ENCODE measurements at places on chromosomes 6 and 20. TPM values are rescaled to one million over a fixed set of nuclear protein-coding genes. Genes with fewer than 3 reads are reported as not detected.

KHDRBS2 gene
- not detected for total RNA-seq

DNA sequence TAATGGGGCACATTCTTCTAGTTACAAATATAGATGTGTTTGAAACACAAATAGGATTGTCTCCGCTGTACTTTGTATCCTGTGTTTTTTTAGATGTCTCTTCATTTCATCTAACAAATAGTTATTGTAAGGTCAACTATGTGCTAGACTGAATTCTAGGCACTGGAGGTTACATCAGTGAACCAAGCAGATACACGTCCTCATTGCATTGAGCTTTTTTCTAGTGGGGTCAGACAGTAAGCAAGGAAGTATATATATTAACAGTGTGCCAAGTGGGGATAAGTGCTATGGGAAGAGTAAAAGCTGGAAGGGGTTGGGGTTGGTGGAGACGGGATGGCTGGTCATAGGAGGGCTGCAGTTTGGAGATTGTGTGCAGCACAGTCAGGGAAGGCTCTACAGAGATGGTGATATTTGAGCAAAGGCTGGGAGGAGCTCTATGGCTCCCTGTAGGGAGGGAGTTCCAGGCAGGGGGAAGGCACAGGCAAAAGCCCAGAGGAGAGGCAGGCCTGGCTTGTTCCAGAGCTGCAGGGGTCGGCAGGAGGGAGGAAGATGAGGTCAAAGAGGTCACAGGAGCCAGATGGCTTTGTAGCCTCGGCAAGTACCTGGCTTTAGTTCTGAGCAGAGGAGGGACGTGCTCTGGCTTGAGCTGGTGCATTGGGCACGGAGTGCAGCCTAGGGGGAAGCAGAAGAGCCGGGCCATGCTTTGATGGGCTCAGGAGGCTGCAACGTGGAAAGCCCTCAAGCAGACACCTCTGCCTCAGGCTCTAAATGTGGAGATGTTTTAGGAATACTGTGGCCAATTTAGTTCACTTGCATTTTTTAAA lies 152.3 kb downstream of the ZDHHC14 start:
- DNase-seq = no peak

GRCh38 chr6:146874278-146875018 lies 275.7 kb downstream of the ADGB start:
- no peak for DNase-seq

THBD gene
- total RNA-seq = 5.1 TPM

DNA sequence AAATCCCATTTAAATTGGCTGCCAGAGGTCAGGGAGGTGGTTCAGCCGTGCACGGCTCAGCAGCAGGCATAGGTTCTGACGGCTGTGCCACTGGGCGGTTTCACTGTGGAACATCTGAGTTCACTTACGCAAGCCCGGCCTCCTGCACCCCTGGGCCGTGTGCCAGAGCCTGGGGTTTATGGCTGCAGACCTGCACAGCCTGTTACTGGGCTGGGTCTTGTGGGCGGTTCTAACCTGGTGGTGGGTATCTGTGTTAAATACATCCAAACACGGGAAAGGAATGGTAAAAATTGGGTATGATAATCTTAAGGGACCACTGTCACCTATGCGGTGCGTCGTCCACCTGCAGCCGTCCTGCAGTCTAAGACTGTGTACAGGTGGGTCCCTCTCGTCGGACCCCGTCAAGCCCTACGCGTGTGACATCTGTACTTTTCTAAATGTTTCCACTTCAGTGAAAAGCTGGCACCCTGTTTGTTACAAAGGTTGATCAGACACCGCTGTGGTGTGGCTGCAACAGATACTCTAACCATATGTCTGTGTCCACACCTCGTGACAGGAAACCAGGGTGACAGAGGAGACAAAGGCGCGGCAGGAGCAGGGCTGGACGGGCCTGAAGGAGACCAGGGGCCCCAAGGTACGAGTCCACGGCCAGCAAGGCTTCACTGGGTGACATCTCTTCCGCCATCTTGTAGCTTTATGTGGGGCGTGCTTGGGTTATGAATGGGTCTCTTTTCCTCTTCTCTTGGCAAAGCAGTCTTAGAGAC lies 21.5 kb downstream of the COL9A3 start:
- DNase-seq = no peak

DNA sequence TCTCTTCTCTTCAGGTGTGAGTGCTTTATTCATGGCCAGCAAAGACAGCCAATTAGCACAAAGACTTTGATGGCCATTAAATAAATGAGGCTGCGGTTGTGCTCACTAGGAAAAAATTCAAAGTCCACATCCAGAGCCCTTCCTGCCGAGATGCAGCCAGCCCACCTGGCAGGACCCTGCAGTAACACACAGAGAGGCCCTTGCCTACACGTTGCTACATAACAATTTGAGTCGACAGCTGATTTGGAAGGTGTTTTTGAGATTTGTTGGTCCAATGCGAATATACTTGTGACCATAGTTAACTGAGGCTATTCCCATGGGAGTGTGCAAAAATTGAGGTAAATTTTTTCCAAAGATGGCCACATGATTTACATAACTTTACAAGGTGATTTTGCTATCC lies 605.4 kb upstream of the HTR1E start:
- DNase-seq = no peak

DNA sequence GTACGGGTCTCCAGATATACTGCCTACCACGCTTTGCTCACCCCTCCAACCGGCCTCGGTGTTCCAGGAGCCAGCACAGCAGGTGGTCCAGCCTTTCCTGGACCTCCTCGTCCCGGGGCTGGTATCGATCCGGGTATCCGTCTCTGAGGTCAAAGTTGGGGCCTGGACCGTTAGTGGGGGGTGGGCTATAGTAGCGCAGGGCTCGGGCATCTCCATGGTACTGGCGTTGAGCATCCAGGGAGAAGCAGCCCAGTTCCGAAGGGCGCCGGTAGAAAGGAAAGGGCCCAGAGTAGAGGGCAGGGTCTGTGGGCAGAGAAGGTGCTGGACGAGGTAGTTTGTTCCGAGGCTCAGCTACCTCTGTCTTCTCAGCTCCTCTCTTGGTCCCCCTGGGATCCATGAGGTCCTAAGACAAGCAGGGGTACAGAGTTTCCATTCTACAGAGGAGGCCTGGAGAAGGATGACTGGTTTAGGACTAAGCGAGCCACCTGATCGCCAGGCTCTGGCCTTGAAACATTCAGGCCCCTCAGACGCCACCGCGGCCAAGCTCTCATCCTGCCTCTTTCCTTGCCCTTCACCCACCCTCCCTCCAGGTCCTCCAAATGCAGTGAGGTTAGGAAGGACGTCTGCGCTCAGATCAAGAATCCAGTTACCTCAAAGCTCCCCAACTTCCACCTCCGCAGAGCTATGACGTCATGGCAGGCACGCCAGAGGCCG lies 502 bp downstream of the DXO start:
- no peak for DNase-seq

- DNase-seq = no peak
These were observed 53.0 kb upstream of the ANKEF1 start for GRCh38 chr20:9981829-9982228.

- peak; percentile 28 for DNase-seq
These were observed 3.0 kb upstream of the ARID1B start for GRCh38 chr6:156773935-156774852.
